Activated CD8-positive, alpha-beta memory T cell treated with anti-CD3 and anti-CD28 coated beads, Interleukin-2, amount 50 U/mL, for 48 hours (primary cell): ENCODE measurements at places on chromosomes 3 and 15.

DNA sequence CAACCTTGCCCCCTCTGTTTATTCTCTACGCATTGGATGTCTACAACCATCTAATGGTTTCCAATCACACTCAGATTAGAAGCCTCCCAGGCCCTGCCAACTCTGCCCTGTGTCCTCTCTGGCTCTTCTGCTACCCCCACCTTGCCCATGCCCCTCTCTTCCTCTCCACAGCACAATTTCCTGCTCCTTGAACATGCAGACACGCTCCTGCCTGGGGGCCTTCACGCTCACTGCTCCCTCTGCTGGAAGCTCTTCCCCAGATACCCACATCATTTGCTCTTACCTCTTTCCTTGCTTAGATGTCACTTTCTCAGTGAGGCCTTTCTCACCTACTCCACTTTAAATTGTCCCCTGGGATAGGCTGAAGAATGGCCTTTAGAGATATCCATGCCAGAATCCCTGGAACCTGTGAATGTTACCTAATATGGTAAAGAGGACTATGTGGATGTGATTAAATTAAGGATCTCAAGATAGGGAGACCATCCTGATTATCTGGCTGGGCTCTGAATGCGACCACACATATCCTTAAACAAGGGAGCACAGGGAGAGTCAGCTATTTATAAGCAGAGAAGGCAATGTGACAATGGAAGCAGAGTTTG, 9.9 kb downstream of the KY start:
- DNase-seq, result no peak

DNA sequence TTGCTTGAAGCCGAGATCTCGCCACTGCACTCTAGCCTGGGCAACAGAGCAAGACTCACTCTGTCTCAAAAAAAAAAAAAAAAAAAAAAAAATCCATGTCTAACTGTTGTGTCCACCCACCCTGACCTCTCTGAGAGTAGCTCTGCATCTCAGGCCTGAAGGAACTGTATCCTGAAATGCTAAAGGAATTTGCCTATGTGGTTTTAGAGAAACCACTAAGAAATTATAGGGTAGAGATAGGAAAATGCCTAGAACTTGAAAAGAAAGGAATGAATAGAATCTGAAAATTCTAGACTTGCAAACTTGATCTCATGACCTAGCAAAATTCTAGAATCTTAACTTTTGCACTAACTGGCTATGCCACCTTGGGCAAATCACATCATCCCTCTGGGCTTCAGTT, 217.5 kb upstream of the ROPN1 start:
- no peak for DNase-seq

DNA sequence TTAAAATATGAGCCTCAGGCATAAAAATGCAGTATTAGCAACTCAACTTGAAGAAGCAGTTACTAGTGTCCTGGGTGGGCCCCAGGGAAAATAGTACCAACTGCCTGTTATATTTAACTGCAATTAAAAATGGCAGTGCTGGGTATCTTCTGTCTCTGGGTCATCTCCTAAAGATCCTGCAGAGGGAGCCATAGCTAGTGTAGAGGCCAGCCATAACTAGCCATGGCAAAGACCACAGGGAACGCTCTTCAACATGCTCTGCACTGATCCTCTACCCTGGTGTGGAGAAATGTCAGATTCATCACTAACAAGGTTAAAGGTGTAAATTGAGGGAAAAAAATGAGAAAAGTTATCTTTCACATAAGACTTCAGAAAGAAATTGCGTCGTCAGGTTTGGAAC, 181.3 kb downstream of the SNRPN start:
- DNase-seq, result no peak

DNA sequence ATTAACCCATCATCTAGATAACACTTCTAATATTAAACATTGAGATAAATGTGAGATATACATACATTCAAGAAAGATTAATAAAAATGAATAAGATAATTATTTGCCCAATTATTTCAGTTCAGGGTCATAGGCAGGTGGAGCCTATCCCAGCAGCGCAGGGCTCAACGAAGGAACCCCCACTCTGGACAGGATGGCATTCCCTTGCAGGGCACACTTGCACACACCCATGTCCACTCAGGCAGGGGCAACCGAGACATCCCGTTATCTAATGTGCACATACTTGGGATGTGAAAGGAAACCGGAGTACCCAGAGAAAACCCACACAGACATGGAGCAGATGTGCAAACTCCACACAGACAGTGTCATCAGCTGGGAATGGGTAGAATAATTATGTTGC, 175.4 kb upstream of the CMC1 start:
- no peak for DNase-seq

DNA sequence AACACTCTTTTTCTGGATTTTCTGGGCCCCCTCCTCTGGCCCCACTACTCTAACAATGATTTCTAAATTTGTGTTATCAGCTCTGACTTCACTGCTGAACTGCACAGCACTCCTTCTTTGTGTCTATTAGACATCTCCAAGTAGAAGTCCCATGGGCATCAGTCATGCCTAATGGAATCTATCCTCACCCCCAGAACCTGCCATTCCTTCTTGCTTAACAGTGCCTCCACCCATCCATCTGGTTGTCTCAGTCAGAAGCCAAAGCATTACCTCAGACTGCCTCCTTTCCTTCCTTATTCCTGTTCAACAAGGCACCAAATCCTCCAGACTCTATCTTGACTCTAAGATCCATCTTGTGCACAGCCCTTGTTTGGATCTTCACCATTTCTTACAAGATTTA, 36.2 kb downstream of the SSR3 start:
- no peak for DNase-seq

DNA sequence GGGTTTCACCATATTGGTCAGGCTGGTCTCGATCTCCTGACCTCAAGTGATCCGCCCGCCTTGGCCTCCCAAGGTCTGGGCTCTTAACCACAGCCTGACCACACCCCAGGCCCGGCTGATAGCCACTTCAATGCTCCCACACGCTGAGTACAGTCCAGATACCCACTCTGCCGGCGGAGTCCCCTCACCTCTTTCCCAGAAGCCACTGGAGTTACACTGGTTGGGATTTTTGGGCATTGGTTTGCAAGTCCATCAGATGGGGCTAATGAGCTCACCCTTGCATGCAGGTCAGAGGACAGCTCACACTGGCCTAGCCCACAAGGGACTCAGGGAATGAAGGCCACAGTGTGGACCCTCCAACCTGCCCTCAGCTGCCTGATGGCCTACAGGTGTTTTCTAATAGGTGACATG, 60.1 kb downstream of the IQSEC1 start:
- DNase-seq, result no peak

GRCh38 chr3:72768006-72768441, 80.2 kb downstream of the SHQ1 start:
- DNase-seq, result no peak

DNA sequence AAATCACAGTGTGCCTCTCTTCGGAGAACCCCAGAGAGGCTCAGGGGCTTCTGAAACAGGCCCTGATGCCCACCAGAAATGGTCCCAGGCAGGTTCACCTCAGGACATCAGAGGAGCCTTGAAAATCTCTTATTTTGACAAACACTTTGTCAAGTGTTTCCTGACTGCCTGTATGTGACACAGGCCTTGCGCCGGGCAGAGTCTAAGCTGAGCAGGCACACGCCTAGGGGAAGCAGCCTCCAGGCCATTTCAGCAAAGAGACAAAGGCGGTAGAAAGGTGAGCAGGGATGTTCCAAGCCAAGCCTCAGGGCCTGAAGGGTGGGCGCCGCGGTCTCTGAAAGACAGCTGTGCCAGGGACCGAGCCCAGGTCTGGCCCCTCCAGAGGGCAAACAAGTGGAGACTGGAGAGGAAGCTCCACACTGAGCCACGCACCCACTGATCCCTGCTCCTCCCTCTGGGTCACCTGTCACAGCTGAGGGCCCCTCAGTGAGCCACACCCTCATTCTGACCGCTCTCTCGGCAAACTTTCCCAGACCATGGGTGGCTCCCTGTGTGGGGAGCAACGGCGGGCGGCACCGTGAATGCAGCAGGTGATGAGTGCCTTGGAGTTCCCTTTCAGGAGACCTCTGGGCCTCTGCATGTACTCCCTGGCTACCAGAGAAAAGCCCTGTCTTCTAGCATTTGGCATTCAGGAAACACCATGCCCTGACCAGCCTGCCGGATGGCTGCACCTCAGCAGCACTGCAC, 136.1 kb downstream of the ADAMTS17 start:
- DNase-seq, result no peak

- no peak for DNase-seq
Measured at GRCh38 chr15:37098468-37099318, 1.7 kb downstream of the MEIS2 start.

DNA sequence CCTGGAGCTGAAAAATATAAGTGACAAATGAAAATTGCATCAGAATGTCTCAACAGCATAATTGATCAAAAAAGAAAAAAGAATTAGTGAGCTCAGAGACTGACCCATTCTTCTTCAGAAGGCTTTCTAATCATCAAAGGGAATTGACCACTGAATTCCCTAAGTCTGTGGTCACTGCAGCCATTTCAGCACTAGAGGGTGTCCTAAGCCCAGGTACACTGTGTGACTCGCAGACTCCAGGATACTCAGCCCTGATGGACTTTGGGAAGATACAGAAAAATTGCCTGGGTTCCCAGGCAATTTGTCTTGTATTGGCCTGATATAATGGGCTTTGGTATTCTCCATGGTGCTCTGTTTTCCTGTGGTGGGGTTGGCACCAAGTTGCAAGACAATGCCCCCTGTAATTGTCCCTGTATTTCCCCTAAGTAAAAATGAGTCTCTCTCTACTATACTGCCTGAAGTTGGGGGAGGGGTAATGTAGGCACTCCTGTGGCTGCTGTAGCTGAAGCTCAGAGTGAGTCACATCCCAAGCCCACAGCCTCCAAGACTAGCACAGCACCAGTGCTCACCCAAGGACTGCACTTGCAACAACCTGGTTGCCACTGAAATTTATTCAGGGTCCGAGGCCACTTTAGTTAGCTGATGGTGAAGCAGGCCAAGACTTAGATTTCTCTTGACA, 256.0 kb upstream of the STAC start:
- no peak for DNase-seq
